ENCODE measurements at places on chromosomes 4 and X. TPM values are rescaled to one million over a fixed set of nuclear protein-coding genes. Genes with fewer than 3 reads are reported as not detected.

DNA sequence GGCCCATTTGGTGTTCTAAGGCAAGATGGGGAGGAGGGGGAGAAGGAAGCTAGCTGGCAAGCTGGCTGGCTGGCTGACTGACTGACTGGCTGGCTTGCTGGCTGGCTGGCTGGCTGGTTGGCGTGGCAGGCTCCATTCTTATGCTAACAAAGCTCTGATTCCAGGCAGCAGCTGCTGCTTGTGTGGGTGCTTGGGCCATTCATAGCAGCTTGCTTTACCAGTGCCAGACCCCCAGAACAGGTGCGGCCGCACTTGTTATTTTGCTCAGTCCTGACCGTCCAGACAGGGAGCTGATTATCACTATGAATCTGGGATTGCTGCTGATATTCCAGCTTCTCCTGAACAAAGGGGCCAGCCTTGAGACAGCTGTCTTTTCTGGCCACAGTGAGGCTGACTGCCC is 131.2 kb upstream of the PAK3 start:
- DNase-seq, result no peak

- DNase-seq, result no peak
Observed at GRCh38 chrX:140500441-140500840, 4.4 kb downstream of the SOX3 start.

- no peak for DNase-seq
Observed at GRCh38 chr4:172650758-172651530, 517.7 kb upstream of the GALNT7 start.

The FAM236A gene
- total RNA-seq, result not detected

The MID1 gene
- total RNA-seq, result 38.5 TPM

The TMSB15B gene
- 0.98 TPM for total RNA-seq

The RNF150 gene
- 9.9 TPM for total RNA-seq
